ENCODE measurements at places on chromosomes 12 and 14.

DNA sequence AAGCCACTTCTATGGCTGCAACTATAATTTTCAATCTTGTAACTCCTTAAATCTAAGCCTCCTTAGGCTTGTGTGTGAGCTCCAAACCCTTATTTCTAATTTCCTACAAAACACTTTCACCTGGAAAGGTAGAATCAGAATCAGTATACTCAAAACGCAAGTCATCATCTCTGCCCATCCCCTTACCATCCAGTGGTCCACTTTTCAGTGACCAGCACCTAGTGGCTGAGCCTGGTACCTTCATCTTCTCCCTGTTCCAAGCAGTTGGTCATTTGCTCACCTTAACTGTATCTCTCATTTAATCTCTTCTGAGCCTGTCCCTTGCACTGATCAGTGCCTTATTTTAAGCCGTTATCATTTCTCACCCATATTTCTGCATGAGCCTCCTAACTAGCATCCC lies 107.9 kb downstream of the PPM1H start:
- no peak for DNase-seq

DNA sequence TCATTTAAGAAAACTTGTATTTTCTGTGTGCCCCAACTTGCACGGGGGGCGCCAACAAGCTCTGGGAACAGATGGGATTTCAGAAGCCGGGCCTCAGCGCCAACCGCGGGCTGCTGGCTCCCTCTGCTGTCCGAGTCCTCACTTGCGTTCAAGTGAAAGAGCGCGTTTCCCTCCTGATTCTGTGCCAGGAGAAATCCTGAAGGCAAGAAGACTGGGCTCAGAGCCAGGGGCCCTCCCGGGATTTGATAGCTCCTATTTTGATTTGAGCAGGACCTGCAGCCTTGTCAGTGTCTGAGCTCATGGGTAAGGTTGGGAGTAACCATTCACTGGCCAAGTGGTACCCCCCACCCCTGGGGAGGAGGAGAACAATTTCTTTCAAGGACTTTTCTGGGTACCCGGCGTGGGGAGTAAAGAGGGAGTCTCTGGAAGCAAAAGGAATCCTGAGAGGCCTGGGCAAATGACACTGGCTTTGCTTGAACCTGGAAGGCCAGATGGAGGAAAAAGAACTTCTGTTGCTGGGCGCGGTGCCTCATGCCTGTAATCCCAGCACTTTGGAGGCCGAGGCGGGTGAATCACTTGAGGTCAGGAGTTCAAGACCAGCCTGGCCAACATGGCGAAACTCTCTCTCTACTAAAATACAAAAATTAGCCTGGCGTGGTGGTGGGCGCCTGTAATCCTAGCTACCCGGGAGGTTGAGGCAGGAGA lies 179.0 kb upstream of the RGS6 start:
- peak; percentile 93 for DNase-seq

- DNase-seq, result peak; percentile 78
Measured at GRCh38 chr14:68694516-68695235, 98.2 kb downstream of the ZFP36L1 start.

- no peak for DNase-seq
Measured at GRCh38 chr14:35297706-35298105, 5.5 kb downstream of the PSMA6 start.

DNA sequence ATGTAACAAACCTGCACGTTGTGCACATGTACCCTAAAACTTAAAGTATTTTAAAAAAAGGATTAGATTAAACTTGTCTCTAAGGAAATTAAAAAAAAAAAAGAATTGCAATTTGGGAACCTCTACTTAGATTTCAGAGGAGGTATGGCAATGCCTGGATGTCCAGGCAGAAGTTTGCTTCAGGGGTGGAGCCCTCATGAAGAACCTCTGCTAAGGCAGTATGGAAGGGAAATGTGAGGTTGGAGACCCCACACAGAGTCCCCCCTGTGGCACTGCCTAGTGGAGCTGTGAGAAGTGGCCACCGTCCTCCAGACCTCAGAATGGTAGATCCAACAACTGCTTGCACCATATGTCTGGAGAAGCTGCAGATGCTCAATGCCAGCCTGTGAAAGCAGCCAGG lies 279.6 kb upstream of the CCDC196 start:
- no peak for DNase-seq

DNA sequence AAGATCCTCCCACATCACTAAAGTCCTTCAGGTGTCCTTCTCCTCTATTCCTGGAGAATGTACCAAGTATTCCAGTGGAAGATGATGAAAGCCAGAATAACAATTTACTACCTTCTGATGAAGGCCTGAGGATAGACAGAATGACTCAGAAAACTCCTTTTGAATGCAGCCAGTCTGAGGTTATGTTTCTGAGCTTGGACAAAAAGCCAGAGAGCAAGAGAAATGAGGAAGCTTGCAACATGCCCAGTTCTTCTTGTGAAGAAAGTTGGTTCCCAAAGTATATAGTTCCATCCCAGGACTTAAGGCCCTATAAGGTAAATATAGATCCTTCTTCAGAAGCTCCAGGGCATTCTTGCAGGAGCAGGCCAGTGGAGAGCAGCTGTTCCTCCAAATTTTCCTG lies 54.6 kb upstream of the HELB start:
- no peak for DNase-seq

DNA sequence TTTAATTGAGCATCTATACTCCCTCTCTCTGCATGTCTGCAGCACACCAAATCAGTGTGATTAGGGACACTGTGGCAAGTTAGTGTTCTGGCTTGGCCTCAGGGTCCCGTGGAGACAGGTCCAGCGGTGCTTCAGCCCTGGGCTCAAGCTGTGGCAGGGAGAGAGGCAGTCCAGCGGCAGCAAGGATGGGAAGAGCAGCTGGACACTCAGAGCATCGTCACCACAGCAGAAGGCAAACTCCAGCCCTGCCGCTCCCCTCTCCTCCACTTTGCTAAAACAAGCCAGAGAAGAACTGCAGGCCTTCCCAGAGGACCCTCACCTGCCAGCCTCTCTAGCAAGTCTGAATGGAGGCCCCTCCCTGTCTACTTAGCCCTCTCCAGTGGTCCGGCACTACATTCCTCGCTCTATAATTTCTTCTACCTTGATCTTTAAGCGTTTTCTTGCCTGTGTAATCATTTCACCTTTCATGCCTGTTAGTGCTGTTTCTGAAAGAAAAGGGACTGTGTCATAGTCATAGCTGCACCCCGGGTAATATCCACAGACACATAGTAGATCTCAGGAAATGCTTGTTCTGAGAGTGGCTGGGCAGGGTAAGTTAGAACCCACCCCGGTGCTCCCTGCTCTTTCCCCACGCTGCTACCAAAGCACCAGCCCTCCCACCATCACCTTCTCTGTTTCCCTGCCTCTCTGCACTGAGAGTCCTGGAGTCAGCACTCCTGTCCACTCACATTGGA lies 22.1 kb downstream of the ZFP36L1 start:
- DNase-seq, result no peak

- no peak for DNase-seq
Measured at GRCh38 chr14:56494167-56494566, 85.4 kb upstream of the TMEM260 start.

All from osteoblast (primary cell).